Stimulated activated CD4-positive, alpha-beta T cell treated with anti-CD3 and anti-CD28 coated beads, Interleukin-15, amount 100 ng/mL, for 48 hours (primary cell): ENCODE measurements at places on chromosomes 3 and 15.
A peak's percentile ranks its signal among the peaks of the same experiment; 100 is the strongest.

DNA sequence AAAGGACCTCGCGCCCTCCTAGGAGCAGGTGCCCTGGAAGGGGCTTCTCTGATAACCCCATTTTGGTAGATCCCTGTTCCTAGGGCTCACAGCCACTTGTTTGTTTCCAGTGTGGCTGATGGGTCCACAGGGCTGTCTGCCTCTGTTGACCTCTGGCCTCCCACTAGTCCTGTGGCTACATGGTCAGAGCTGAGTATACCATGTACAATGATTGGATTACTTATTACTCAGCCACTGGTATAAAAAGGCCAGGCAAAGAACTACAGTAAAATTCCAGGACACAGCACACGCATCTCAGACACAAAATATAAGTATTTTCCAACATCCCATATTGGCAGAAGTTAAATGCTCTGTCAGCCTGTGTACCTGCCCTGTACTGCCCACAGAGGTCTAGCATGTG is 277.3 kb downstream of the GABRG3 start:
- no peak for DNase-seq

GRCh38 chr3:14791343-14791945 is 27.3 kb upstream of the FGD5 start:
- DNase-seq, result peak; percentile 34

DNA sequence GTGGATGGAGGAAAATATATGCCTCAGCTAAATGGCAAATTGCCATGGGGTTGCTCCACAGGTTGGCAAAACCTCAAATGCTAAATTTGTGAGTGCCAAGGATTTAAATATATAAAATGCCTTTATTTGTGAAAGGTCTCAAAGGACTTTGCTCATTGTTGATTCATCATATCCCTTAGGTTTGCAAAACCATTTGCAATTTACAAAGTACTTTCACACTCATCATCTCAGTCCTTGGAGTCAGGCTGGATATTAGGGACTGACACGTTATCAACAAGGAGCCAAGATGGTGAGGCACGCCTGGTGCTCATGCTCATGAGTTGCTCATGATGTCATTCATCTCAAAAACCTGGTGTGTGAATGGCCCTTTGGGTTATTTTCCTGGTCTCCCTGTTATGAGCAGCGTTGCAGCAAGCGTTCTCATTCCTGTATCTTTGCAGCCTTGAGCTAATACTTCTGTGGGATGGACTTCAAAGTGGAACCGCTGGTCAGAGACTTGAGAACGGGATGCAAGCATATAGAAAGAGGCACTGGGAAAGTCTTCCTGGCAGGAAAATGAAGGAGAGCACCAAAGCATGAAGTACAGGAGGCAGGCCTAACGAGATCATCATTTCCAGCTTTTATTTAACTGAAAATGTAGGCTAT is 66.0 kb downstream of the MYO1E start:
- DNase-seq, result no peak

GRCh38 chr3:174028673-174029072 is 631.1 kb downstream of the NLGN1 start:
- DNase-seq, result no peak

DNA sequence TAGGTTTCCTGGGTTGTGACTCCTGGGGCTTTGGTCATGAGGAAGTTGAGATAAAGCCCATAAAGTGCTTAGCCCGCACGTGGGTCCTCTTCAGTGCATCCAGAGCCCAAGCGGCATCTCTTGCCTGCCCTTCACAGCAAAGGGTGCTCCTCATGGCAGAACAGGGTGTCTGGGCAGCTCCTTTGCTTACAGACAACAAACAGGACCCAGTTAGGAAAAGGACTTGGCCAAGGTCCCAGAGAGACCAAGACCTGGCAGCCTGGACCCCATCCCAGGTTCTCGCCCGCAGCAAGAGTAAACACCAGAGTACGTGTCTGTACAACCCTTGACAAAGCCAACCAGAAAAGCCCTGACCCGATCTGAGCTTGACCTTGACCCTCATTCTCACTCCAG is 27.0 kb downstream of the ALS2CL start:
- DNase-seq, result no peak

GRCh38 chr3:180420016-180420415 is 181.9 kb upstream of the TTC14 start:
- DNase-seq, result no peak

GRCh38 chr15:49423901-49424550 is 984 bp downstream of the FGF7 start:
- no peak for DNase-seq

- no peak for DNase-seq
Observed at GRCh38 chr3:156216852-156217251, 96.5 kb downstream of the KCNAB1 start.

DNA sequence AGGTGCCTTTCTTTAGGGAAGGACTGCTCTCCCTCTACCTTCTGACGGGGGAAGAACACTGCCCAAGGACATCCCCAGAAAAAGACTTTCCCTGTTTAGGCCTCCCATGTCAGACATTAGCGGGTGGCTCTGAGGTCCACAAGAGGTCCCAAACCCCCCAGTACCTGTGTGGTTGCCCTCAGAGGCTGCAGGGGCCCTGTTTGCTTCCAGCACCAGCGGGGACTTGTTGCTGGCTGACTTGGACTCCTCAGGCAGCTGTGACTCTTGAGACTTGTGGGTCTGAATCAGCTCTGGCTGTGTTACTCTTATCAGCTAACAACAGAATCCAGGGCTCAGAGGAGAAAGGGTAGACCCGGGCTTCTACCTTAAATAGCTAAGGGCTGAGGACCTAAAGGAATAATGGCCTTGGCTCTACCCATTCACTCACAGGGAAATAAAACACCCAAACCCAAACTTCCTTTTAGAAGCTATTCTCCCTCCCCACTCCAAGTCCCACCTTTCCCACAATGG is 39.2 kb downstream of the SEMA3G start:
- no peak for DNase-seq

DNA sequence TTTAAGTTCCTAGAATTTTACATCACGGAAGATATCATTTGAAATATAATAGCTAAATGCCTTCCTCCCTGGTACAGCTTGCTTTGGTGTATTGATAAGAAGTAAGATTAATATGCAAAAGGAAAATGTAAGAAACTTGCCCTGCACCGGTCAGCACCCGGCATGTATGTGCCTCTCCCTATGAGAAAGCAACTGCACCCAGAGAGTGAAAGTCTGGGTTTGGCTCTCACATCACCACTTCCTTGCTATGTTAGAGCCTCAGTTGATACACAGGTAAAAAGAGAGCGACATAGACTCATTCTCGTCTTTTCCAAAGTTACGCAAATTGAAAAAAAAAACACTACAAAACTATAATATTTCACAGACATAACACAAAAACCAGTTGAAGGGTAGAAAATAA is 96.7 kb downstream of the FOXP1 start:
- peak; percentile 17 for DNase-seq

- peak; percentile 22 for DNase-seq
Observed at GRCh38 chr15:91049378-91050127, 27.2 kb upstream of the VPS33B start.

- no peak for DNase-seq
Observed at GRCh38 chr15:65196637-65197336, 11.6 kb upstream of the CLPX start.

DNA sequence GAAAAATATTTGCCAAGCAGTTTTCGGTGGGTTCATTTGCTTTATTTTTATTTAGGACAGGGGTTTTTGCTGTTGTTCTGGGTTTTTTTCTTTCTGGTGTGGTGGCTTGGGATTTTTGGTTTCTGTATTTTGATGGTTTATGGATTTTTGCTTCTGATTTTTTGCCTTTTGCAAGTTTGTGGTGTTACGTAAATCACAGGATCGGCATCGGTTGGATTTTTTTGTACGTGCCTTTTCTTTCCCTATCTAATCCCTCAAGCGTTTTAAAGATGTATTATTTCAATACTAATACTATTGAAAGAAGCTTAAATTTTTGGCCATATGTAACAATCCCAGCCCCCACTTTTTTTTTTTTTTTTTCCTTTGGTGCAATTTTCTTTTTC is 782 bp upstream of the BCL6 start:
- DNase-seq, result no peak

- no peak for DNase-seq
Observed at GRCh38 chr15:88012688-88013087, 243.9 kb downstream of the NTRK3 start.

DNA sequence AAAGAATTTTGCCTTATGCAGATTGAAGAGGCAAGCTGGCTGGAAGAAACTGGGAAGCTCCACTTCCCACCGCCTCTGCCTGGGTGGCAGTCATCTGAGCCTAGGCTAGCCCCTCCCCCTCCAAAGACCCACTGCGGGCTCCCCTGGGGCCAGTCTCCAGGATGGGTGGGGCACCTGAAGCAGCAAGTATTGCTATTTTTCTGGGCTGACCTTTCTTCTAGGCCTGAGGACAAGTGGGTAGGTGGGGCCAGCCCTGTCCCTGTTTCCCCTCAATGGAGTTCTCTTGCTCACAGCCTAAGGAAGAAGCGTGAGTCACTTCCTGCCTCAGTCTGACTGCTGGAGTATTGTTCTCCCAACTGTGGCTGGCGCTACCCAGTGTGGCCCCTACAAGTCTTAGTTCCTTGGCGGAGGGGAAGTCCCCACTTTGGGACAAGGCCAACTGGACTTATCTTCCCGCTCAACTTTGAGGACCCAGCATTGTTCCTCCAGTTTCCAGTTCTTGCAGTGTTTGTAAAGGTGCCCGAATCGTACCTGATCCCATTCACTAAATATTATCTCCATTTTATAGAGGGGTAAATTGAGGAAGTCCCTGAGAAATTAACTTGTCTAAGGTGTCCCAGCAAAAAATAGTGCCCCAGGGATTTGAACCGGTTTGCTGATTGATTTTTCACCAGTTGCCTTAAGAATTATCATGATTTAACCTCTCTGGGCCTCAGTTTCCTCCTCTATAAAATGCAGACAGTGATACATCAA is 1.4 kb downstream of the FURIN start:
- DNase-seq, result peak; percentile 52

GRCh38 chr3:196186651-196187573 is 24.3 kb downstream of the ZDHHC19 start:
- DNase-seq, result no peak

DNA sequence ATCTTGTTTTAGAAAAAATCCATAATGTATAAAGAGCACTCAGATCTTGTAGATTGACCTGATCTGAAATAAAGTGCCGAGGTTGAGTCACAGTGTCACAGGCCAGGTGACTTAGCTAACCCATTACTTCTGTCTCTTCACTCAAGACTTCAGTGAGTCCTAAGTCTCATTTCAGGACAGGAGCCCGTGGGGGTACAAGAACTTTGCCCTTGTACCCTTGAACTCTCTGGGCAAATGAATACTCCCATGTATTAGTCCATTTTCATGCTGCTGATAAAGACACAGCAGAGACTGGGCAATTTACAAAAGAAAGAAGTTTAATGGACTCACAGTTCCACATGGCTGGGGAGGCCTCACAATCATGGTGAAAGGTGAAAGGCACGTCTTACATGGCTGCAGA is 160.2 kb downstream of the ZPLD1 start:
- DNase-seq, result no peak

GRCh38 chr15:51285399-51285798 is 53.0 kb downstream of the CYP19A1 start:
- DNase-seq, result no peak

- no peak for DNase-seq
Observed at GRCh38 chr3:18112674-18113375, 312.3 kb downstream of the SATB1 start.

GRCh38 chr15:77506311-77507142 is 85.8 kb downstream of the HMG20A start:
- no peak for DNase-seq

DNA sequence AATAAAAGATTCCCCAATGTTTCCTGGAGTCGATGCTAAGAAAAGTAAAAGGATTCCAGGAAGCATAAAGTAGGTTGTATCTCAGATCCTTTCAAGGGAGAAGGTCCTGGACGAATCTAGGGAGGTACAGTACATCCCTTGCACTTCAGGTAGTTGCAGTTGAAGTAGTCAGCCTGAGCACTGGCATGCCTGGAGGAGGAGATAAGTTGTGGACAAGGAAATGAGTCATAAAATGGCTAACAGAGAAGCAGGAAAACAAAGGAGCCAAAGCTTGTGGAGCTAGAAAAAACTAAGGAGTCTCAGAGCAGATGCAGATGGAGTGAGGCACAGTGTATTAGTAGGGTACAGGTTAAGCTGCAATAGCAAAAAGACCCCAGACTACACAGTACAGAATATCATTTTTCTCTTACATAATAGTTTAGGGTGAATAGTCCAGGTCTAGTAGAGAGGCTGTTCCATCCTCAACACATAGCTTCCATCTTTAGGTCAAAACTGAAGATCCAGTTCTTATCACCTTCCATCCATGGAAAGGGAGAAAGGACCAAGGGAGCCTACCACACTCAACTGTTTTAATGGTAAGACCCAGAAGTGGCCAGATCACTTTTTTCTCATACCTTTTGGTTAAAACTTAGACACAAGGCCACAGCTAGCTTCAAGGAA is 41.3 kb downstream of the COL6A5 start:
- no peak for DNase-seq

DNA sequence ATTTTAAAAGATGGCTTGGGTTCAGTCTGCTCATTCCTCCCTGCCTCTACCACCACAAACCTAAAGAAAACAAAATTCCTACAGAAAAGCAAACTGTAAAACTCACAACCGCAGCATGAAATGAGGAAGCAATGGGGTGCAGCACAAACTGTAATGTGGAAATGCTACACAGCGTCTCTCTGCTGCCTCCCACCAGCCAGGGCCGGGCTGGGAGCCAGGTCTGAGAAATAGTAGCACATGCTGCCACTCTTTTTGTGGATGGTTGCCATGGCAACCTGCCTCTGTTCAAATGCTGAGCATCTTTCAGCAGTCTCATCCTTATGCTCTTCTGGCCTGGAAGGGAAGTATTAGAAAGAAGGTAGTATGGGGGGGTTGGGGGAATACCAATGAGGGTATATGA is 55.4 kb downstream of the EOMES start:
- DNase-seq, result no peak

GRCh38 chr3:41350441-41350840 is 151.1 kb downstream of the CTNNB1 start:
- DNase-seq, result no peak

GRCh38 chr3:141462176-141462859 is 24.5 kb upstream of the RASA2 start:
- DNase-seq, result no peak

DNA sequence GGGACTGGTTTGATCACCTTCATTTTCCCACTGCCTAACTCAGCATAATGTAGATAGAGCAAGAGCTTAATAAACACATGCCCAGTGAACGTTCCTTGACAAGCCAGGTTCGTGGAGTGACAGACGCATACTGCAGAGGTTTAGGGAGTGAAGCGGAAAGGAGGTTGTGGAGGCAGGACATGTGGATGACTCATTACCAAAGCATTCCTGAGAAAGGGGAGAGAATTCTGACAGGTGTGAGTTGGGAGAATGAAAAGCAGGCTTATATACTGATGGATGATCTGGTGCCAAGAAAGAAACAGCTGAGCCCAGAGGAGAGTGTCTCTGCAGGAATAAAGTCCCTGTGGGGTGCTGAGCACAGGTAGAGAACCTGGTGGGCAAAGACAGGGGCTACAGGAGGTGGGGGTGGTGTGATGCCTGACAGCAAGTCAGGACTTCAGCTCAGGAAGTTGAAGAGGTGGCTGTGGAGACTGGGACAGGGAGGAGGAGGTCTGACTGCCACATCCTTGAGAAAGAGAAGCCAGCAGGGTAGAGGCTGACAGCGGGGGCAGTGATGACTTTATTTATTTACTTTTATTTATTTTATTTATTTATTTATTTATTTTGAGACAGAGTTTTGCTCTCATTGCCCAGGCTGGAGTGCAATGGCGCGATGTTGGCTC is 2.4 kb upstream of the RPL29 start:
- DNase-seq, result no peak
